ENCODE measurements at places on chromosomes 6 and 20. TPM values are rescaled to one million over a fixed set of nuclear protein-coding genes. Genes with fewer than 3 reads are reported as not detected.

The EDN3 gene
- total RNA-seq = 6.5 TPM

The NHLRC1 gene
- 3.5 TPM for total RNA-seq

The SNAP25 gene
- total RNA-seq = 370 TPM

The LRRN4 gene
- total RNA-seq = 0.20 TPM

The CRYBG1 gene
- total RNA-seq = 2.4 TPM

The SLC22A3 gene
- total RNA-seq = 49.4 TPM
